ENCODE measurements at places on chromosomes 2 and 18.

- peak; percentile 93 for DNase-seq
Observed at GRCh38 chr2:17643031-17643615, 102.6 kb downstream of the VSNL1 start.

- DNase-seq, result no peak
Observed at GRCh38 chr2:109517118-109517889, 96.5 kb downstream of the SEPTIN10 start.

- no peak for DNase-seq
Observed at GRCh38 chr2:74747411-74748080, 86.4 kb upstream of the HK2 start.

DNA sequence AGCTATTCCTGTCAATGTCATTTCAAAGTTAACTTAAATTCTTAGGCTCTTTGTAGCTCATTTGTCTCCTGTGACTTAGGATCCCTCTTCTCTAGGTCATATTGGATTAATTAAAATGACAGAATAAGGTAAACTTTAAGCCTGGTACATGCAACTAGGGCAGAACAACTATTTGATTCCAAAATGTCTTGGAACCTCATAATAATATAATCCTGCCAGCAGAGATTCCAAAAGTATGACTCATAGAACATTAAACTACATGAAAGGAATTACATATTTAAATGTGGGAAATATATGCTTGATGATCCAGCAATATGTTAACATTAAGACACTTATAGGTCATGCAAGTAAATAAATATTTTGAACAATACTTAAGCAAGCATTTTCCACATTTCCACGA is 63.3 kb downstream of the COL3A1 start:
- DNase-seq, result peak; percentile 27

DNA sequence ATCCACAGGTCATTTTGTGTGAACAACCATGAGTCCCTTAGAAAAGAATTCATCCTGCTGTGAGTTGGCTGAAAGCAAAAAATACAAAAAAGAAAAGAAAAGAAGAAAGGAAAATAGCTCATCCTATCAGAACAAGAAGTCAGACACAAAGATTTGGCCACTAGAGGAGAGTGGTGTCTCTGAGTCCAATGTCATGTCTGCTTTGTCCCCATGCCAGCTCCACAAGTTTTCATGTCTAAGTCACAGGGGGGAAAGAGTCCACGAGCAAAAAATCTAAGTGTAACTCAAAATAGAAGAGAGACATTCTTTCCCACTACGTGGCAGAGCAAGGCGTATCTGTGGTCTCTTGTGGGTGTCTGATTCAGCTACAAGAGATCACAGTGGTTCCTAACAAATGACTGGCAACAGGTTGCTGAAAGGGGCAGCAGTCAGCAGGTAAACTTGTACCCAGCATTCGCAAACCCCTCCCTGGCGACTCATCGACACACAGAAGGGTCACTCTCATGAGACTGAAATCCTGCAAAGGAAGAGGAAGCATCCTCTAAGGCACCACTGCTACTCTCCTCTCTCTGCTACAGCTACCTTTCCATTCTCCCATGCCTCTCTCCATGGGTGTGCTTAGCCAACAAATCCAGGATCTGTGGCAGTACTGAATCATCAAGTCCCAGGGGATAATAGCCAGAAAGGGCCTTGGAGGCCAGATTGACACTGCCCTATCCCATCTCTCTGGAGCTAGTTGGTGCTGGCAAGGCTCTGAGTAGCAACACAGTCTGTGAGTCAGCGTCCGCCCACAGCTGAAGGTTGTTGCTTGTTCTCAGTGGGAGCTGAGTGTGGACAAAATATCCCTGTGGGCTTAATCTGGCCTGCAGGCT is 123.0 kb upstream of the SLC39A10 start:
- peak; percentile 73 for DNase-seq

GRCh38 chr2:21250673-21251072 is 126.9 kb downstream of the TDRD15 start:
- DNase-seq, result no peak

DNA sequence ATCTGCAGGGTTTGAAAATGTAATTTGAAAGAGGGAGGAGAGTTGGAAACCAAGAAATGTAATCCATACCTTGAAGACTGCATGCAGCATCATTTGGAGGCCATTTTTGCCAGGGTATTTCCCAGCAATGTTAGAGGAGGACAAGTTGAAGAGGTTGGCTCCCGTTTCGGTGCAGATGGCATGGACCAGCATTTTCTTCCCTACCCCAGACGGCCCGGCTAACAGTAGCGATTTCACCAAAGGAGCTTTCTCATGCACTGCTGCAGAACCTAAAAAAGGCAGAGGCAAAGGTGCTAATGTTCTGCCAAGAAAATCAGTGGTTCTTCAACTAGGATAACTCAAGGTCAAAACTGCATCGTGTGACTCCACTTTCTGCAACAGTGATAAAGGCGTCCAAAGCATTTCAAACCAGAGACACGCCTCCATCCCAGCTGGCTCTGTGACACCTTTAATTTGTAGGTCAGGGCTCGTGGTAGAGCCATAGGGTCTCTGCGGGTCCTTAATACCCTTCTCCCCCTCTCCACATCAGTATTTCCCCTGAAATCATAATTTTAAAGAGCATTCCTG is 99.6 kb upstream of the ASB18 start:
- no peak for DNase-seq

DNA sequence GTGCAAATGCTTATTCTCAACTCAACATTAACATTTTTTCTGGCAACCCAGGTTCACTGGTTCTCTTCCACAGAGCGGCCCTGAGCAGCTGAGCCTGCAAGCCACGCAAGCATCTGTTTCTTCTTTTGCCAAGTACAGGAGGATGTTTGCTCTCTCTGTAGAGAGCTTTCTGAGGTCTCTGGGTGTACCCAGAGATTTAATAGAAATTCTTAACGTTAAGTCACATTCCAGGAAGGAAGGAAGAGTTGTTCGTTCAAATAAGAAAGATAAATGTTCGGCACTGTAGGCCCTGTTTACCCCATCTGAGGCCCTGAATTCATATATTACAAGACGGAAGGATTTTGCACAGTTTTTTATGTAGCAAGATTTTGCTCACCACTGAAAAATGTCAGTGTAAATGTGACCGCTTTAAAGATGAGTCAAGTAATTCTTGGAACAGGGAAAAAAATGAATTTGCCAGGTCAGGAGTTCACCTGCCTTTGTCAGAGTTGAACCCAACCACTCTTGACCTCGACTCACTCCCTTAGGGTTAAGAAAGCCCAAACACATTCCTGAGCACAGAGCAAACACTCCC is 30.1 kb downstream of the KCTD18 start:
- DNase-seq, result no peak

- no peak for DNase-seq
Observed at GRCh38 chr2:105376789-105377240, 22.0 kb downstream of the FHL2 start.

DNA sequence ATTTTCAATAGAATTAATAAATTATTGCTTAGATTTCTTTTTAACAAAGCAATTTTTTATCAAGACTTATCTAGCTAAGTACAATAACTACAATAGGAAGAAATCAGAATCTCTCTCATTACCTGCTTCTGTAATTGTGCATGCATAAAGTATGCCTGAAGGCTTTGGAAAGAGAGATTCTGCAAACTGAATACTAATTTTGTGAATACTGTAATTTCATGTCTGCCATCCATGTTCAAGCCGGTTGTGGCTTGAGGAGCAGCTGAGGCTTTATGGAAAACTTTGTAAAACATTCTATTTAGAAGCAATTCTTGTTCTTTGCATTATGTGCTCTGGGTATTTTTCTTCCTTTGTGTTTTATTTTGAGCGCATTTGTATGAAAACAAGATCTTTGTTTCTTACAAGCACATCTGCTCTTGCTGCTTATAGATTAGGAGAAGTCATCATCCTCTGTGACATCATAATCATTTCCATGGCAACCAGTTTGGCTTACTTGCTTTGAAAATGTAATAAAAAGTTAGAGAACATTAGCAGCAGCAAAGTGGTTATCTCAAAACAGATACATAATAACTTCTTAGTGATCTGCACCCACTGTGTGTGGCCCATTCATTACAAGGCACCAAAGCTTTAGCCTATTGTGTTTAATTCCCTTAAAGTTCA is 16.0 kb upstream of the IKZF2 start:
- no peak for DNase-seq
